ENCODE measurements at places on chromosomes 5 and 9.

GRCh38 chr5:79924936-79925893, 65.8 kb downstream of the MTX3 start:
- DNase-seq, result no peak

DNA sequence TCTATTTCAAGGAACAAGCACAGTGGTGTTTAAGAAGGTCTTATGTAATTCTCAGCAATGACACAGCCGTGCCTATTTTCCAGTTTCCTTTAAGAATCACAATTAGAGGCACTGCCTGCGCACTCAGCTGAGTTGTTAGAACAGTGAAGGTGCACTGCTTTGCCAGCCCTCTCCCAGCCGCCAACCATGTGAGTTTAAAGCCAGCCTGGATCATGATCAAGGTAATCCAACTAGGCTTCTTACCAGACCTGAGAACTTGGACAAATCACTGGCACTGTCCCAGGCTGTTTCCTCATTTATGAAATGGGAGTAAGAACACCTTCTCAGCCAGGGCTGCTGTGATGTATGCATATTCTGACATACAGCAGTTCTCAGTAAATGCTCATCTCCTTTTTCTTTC, 99.6 kb downstream of the ASTN2 start:
- DNase-seq, result no peak

GRCh38 chr9:133377721-133378216, 1.6 kb downstream of the STKLD1 start:
- DNase-seq, result peak; percentile 23

DNA sequence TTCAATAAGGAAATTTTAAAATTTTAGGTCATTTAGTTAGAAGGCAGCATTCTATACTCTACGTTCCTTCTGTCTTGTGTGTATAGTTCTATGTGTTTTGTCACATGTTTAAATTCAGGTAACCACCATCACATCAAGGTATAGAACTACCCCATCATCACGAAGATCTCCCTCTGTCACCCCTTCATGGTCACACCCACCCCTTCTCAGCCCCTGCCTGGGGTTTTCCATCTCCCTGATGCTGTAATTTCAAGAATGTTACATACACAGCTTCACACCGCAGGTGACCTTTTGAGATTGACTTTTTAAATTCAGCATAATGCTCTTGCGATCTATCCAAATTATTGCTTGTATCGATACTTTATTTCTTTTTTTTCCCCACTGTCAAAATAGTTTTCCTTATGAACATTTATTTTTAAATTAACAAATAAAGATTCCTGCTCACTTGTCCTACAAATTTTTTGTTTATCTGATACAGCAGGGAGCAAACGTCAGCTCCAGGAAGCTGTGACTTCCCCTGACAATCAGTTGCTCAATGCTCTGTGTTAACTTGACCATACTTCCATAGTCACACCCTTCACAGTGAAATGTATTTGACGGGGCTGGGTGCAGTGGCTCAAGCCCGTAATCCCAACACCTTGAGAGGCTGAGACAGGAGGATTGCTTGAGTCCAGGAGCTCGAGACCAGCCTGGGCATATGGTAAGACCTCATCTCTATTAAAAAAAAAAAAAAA, 10.2 kb downstream of the BTNL8 start:
- no peak for DNase-seq

All from NCI-H2081 treated with DMSO at 0.1 percent for 48 hours (cell line).